Iris pigment epithelial cell (primary cell): ENCODE measurements at places on chromosomes 6 and 20.

- no peak for DNase-seq
Measured at GRCh38 chr6:106808758-106809157, 165.8 kb downstream of the CD24 start.

DNA sequence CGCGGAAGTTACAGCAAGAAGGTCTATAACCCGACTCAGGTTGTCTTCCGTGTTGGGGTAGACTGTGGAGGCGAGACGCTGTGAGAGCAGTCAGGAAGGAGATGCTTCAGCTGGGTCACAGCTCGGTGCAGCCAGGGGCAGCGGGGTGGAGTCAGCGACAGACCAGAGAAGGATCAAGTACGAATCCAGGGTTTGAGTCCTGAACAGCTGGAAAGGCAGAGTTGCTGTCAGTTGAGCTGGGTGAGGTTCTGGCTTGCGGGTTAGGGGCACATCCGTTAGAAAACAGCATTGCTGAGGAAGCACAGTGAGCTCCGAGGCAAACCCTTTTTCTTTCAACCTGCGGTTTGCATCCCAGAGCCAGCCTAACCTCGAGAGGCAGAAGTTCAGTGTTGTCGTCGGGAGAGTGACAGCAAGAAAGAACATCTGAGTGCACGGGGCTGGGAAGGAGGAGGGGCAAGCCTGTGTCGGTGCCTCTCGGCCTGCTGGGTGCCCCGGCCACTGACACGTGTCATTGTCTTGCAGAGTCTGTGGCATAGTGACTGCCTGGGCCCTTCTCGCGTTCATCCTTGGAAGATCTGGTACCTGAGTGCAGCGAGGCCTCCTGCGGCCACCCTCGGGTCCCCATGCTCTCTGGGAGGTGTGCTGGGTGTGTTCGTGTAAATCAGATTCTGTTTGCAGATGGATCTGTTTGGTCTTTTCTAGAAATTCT, 20.0 kb downstream of the PNLDC1 start:
- no peak for DNase-seq

GRCh38 chr6:9131201-9131600, 695.9 kb upstream of the SLC35B3 start:
- no peak for DNase-seq

GRCh38 chr20:55793986-55794385, 211.3 kb downstream of the CBLN4 start:
- no peak for DNase-seq
